GM06990 (cell line): ENCODE measurements at places on chromosomes 3 and 15.

DNA sequence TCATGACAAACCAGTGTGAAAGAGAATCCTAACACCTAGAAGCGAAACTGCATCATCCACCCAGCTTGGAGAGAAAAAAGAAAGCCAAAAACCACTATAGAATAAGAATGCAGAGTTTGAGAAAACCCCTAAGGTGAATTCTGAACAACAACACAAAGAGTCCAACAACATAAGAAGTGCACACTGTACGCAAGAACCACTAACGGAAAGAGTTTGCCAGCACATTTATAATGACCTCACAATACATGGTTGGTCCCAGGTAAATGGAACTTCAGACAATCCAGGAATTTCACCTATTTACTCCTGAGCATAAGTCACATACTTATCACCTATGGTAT, 128.3 kb upstream of the BHLHE40 start:
- no peak for DNase-seq

DNA sequence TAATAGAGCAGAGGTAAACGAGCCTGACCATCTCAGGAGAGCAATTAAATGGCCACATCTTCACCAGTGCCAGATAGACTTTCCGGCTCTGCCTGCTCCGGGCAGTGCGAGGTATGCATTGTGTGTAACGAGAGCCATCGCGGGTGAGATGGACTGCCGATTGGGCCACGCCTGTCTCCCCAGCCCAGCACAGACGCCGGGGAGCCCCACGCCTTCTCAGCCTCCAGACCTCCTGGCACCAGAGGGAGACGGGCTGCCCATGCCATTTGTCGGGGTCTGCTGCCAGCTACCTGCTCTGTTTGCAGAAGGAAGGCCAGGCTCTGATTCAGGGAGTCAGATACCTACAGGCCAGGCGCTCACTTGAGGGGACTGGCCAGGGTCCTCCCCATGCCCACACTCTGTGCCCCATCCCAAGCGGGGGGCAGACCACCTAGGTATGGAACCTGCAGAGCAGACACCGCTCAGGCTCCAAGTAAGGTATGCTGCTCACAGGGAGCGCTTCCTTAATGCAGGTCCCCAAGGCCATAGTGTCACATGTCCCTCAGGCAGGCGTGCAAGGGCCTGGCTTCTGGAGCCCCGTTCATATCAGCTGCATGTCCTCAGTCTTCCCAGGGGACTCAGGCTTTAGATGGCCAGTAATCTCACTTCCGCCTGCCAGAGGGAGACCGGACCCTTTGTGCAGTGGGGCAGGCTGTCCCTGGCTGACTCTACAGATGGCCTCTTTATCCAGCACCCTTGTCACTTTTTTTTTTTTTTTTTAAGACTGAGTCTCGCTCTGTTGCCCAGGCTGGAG, 62.2 kb downstream of the DNAJB8 start:
- no peak for DNase-seq

GRCh38 chr3:120831066-120831465, 76.9 kb upstream of the STXBP5L start:
- no peak for DNase-seq

- no peak for DNase-seq
Observed at GRCh38 chr3:49132437-49133225, at the start of gene LAMB2. LAMB2 (minus strand) TSS chr3:49133050; CDS start chr3:49132867, 183 bp downstream.

DNA sequence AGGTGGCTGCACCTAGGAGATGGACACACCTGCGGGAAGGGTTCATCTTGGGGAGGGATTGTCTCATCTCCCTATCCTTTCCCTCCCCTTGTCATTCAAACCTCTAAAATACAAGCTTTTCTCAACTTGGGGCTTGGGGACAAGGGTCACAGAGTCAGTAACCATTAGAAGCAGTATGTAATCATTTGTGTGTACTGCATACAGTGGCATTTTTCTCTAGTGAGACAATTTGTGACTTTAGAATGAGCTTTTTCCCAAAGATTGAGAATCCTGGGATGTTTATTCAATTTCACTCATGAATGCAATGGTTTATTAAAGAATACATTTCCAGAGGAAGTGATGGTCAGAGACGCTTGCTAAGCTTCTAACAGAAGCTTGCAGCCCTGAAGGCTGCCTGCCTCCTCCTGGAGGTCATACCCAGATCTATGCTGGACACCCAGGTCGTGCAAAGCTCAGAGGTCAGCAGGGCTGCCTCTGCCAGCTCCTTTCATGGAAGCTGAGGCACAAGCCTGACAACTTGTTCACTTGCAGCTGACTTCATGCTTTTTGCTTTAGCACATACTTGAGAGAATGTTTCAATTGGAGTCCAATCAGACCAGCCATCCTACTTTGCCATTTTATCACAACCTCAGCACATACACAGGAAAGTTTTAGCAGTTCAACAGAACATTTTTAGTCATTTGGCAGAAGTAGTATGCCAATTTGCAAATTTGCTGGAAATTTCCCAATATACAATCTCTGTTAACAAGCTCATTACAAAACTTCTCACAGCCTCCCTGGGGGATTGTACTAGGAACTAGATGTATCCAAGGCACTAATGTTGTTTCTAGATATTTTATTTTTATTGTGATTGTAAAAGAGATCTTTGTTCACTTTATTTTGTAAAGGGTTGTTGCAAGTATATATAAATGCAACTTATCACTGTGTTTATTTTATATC, 25.6 kb upstream of the ALDH1L1 start:
- no peak for DNase-seq

- no peak for DNase-seq
Observed at GRCh38 chr3:38489766-38490165, 6.4 kb upstream of the EXOG start.
